ENCODE measurements at places on chromosomes 3 and 15.
A peak's percentile ranks its signal among the peaks of the same experiment; 100 is the strongest.

- no peak for DNase-seq
Observed at GRCh38 chr3:139530717-139531116, 8.8 kb downstream of the RBP1 start.

GRCh38 chr3:119628390-119628789, 30.7 kb downstream of the PLA1A start:
- no peak for DNase-seq

GRCh38 chr3:53846134-53846850, at the start of the genes CHDH and IL17RB:
CHDH (minus strand) TSS chr3:53846419; CDS start chr3:53824008, 22,411 bp downstream.
IL17RB (plus strand) TSS chr3:53846568; CDS start chr3:53846589, 21 bp downstream.
- DNase-seq = peak; percentile 51

- no peak for DNase-seq
Observed at GRCh38 chr3:82824491-82824890, 1063.0 kb upstream of the GBE1 start.

Data from muscle of arm (tissue), 14 donors.